ENCODE measurements at places on chromosomes 6 and 20.

DNA sequence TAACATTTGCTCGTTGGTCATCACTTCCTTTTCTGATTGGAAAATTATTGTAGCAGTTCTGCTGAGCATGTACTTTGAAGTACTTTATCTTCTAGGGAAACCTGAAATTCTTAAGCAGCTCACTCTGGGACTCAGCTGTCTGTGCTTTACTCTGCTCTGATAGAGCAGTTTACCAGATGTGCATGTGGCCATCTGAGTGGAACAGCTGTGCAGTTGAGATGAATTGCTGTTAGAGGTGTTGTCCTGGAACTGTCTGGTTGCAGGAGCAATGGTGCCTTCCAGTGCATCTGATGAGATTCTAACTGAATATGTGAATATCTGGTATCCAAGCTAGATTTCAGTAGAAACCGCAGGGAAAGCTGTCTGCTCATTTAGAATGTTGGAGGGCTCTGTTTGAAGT lies 27.2 kb downstream of the PANK2 start:
- DNase-seq = no peak

- no peak for DNase-seq
Observed at GRCh38 chr6:158053377-158054313, 72.0 kb downstream of the SYNJ2 start.

DNA sequence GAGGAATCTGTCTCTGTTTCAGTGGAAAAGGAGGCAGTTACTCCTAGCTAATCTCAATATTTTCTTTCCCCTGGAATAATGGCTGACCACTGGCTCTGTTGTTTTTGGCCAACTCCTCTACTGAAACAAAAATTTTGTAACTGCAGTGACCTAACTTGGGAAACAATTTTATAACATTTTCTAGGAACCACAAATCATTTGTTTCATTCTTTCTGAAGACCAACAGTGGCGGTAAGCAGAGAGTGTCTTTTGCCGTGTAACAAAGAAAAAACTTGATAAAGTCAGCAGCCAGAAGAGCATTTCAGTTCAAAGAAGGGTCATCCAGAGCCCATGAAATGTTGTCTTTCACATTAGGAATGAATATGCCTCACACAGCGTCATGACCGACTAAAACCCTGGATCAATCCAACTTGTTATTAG lies 11.8 kb upstream of the BFSP1 start:
- no peak for DNase-seq

- DNase-seq = no peak
Observed at GRCh38 chr6:33019372-33019771, 10.0 kb upstream of the HLA-DOA start.

DNA sequence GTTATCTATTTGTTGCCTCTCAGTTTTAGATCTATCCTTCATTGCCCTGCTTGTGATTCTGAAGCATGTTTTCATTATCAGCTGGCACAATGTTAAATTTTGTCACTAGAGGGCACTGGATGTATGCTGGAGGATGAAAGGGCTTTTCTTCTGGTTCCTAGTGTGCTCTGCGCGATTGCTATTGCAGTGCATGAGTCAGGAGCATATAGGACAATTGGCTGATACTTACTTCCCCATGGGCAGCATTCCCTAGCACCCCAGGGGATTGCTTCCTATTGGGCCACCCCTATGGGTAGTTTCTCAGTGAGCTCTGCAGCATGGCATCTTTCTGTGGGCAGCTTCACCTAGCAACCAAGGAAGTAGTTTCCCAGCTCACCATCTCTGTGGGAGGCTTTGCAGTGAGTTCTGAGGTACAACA lies 280.3 kb upstream of the SYNCRIP start:
- peak; percentile 18 for DNase-seq

GRCh38 chr6:75896526-75896925 lies 147.5 kb downstream of the MYO6 start:
- DNase-seq = no peak

GRCh38 chr6:2817903-2818443 lies 23.7 kb downstream of the SERPINB1 start:
- DNase-seq = no peak

GRCh38 chr6:54327631-54328030 lies 19.4 kb downstream of the TINAG start:
- no peak for DNase-seq

DNA sequence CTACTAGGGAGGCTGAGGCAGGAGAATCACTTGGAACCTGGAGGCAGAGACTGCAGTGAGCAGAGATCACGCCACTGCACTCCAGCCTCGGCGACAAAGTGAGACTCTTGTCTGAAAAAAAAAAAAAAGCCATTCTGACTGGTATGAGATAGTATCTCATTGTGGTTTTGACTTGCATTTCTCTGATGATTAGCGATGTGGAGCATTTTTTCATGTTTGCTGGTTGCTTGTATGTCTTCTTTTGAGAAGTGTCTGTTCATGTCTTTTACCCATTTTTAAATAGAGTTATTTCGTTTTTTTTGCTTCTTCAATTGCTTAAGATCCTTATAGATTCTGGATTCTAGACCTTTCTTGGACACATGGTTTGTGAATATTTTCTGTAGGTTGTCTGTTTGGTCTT lies 103.5 kb upstream of the SIM1 start:
- no peak for DNase-seq

DNA sequence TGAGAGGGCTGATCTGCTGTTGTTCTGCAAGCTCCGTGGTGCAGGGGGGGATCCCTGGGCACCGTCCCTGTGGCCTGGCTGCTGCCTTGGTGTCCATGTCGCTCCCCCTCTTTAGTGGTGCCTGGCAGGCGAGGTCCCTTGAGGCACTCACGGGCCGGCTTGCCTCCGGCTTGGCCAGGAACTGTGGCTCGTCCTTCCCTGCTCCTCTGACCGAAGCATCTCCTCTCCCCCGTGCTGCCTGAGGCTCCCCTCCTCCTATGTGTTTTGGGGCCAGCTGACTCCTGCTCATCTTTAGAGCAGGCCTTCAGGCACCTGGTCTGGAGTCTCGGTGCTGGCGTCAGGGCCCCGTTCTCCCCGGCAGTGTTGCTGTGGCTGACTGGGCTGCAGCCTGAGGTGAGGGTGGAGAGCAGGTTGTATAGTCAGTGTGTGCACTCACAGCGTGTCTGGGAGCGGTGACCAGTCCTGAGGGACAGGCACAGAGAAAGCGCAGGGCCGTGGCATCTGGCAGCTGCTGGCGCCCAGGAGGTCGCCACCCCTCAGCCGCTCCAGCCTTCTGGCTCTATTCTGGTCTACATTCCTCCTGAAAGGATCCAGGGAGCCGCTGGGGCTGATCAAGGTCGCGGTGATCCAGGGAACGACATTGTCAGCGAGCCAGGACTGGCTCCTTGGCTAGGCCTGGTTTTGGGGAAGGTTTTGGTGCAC lies 43.7 kb downstream of the PYGB start:
- no peak for DNase-seq

DNA sequence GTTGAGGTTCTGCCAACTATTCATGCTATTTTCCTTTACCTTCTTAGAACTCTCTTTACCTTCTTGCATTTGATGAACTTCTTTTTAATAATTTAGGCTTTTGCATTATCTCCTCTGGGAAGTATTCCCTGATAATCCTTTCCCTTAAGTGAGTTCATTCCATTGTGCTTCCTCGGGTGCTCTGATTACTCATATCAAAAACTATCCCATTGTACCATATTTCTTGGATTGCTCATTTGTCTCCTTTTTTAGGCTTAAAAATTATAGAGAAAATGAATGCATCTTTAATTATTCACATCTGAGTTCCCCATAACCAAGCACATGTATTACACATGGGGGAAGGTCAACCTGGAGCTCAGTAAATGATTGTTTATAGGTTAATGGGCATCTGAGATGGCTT lies 2.5 kb downstream of the CALHM4 start:
- DNase-seq = no peak

GRCh38 chr20:53865901-53866793 lies 204.2 kb downstream of the BCAS1 start:
- DNase-seq = no peak

GRCh38 chr6:35318196-35319171 lies 20.9 kb downstream of the DEF6 start:
- DNase-seq = peak; percentile 17

- DNase-seq = no peak
Observed at GRCh38 chr20:33015700-33016580, 8.4 kb downstream of the BPIFB2 start.

DNA sequence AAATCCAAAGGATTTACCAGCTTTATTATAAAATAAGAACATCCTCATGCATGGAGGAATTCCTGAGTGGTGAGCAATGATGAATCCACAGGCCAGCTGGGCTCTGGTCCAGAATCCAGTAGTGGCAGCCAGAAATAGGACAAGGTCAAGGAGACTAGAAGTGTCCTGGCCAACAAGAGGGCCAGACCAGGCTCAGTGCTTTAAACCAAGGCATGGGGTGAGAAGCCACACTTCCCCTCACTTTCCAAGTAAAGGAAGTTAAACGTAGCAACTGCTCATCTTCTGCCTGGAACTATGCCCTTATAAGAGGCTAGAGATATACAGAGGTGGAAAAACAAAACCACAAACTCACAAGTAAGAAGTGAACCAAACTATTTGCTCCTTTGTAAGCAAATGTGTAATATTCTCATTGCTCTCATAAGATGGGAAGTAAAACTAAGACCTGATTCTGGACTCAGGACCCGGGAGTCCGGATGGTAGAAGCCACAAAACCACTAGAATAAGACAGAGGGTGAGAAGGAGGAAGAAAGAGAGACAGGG lies 253.2 kb downstream of the UST start:
- no peak for DNase-seq

DNA sequence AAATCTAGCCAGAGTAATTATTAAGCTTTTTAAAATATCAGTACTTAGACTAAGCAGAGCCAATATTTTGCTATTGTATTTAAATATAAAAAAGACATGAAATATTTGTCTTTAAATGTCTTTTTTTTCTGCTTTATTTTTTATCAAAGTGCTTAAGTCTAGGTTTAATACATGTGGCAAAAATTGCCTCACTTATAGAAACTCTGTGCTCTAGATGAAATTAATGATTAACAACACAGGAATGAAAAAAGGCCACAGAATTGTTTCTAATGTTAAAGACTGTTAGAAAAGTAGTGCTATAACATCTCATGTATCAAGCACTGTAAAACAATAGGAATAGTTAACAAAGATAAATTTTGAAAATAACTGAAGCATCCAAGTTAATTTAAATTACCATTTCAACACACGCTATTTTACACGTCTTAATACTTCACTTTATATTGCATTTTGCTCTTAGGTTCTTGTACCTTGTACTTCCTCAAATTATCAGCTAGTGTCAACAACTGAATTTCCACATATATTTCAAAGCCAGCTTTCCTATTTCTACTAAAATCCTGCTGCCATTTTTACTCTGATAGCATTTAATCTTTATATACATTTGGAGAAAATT lies 1515.1 kb downstream of the HACE1 start:
- no peak for DNase-seq

- no peak for DNase-seq
Observed at GRCh38 chr6:16872543-16873235, 111.4 kb upstream of the ATXN1 start.

- DNase-seq = no peak
Observed at GRCh38 chr6:45687570-45687969, 309.8 kb upstream of the SUPT3H start.

DNA sequence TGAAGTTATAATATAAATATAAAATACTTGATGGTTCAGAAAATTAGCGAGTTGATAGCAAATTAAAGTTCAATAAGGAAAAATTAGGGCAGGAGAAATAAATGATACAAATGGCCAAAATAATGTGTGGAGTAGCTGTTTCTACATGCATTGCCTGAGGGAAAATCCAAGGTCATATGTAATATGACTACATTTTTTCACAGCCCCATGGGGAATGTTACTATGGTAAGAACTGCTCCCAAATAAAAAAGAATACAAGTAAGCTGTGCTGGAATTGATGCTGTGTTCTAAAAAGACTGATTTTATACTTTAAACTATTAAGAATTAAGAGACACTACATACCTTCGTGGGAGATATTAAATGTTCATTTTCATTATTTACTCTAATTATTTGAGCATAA lies 34.1 kb downstream of the MEI4 start:
- DNase-seq = no peak

GRCh38 chr6:116277124-116277523 lies 2.6 kb downstream of the TSPYL1 start:
- no peak for DNase-seq

- no peak for DNase-seq
Observed at GRCh38 chr6:38322138-38322537, 317.6 kb downstream of the BTBD9 start.

DNA sequence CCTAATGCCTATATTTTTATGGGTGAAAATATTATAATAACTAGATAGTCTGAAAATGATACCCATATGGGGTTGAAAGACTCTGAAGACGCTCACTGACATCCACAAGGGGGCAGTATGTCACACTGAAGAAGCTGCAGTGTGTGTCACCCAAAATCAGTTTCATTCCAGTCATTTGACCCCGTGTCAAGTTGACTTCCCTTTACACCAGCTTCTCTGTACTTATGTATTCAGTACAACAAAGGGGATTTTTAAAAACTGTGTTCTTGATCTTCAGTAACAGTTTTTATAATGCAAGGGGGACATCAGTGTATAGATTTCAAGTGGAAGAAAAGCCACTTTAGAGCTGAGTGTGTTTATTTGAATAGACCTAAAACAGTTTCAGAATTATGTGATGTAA lies 19.3 kb downstream of the FAXC start:
- DNase-seq = peak; percentile 70

GRCh38 chr6:1499777-1500176 lies 109.9 kb upstream of the FOXC1 start:
- DNase-seq = no peak

DNA sequence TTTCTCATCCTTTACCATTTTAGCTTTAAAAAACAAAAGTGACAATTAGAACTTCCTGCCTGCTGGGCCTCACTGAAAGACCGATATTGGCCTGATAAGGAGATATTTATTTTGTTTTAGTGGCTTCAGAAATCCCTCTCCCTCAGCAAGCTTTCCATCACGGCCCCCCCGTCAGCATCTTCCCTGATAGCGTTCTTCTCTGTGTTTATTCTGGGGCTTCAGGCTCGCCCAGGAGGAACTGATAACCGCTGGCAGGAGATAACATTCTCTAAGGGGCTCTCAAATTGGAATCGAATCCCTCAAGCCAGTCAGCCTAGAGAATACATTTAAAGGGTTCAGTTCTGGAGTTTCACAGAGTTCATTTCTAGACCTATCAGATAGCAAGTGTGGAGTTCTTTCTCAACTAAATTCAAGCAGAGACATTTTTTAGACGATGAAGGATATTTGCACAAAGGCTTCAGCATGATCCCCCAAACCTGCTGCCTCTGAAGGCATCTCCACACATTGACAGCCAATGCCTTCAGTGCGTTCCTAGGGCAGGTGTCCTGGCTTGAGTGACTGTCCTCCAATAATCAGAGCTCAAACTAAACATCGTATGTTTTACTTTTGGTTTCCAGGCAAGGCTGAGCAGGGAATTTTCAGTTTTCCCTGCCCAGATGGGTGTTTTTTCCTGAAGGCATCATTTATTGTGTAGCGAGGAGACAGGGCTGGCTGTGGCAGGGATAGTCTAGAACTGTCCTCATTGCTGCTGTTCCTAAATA lies 17.0 kb downstream of the PRDM1 start:
- DNase-seq = no peak
